ENCODE measurements at places on chromosomes 5 and 9. TPM values are rescaled to one million over a fixed set of nuclear protein-coding genes. Genes with fewer than 3 reads are reported as not detected.

DNA sequence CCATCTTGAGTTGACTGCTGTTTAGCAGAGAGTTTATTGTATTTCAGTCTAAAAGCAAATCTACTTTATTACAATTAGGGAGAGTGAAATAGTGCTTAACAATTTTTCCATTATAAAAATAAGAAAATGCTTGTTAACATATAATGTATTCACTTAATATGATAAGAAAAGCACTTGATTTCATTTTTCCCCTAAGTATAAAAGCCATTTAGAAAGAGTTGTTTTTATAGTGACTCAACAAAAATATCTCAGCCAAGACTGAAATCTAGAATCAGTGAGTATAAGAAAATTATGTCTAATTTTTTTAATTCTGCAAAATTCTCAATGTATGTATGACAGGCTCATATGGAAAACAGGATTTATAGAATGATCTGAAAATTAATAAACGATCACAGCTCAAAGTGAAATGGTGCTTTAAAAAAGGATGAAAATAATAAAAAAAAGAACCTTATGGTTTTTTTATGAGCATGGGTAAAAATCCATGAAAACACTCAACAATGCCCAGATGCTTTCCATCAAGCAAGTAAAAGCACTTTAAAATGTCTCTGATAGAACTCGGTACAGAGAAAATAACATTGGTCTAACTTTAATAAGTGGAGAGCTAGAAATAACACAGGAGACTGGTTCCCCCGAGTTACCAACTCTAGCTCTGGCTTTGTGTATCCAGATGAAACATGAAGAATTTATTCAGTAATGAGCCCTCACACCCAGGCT lies 1057.8 kb upstream of the WWC1 start:
- DNase-seq: no peak

Gene SAXO1
- not detected for total RNA-seq

- DNase-seq: no peak
Observed at GRCh38 chr5:133524666-133525065, 87.7 kb downstream of the FSTL4 start.

DNA sequence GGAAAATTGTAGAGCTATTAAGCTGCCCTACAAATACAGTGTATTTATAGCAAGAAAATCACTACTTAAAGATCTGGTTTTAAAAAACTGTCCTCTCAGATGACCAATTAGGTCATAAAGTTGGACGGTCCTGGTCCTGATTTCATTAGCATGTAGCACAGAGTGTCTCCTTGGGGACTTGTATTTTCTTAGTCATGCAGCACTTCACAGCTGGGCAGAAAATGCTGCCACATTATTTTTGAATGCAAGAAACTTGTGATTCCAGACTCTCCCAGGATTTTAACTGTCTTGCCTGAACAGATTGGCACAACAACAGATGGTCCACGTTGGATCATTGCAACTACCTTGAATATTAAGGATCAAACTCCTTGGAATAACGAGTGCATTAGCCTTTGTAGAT lies 348.1 kb upstream of the SGCD start:
- no peak for DNase-seq

DNA sequence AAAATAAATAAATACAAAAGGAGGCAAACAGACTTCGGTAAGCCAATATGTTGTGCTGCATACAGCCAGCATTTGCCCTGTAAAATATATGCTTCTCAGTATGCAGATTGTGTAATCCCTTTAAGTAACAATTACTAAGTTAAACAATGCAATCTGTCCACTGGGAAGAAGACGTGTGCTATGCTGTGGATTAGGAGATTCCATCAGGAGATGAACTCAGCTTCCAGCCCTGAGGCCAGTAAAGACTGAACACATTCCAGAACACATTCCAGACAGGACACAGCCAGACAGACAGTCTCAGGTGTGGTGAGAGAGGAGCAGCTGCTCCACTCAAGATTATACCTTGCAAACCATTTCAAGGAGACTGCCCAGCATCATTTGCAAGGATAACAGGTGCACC lies 97.8 kb downstream of the MPDZ start:
- no peak for DNase-seq

DNA sequence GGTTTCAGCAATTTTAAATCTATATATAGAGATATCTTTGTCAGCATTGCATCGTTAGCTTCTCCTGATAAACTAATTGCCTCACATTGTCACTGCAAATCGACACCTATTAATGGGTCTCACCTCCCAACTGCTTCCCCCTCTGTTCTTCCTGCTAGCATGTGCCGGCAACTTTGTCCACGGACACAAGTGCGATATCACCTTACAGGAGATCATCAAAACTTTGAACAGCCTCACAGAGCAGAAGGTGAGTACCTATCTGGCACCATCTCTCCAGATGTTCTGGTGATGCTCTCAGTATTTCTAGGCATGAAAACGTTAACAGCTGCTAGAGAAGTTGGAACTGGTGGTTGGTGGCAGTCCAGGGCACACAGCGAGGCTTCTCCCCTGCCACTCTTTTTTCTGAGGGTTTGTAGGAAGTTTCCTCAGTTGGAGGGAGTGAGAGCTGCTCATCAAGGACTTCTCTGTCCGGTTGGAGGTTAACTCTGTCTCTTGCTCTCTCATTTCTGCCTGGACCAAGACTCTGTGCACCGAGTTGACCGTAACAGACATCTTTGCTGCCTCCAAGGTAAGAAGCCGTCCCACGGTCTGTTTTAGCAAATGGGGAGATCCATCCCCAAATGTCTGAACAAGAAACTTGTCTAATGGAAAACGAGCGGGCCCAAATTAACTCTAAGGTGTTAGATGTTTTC lies at the start of gene IL4:
IL4 (plus strand) TSS at position 51 of the 692 bp plus-strand sequence; CDS start at position 113, 62 bp downstream.
- no peak for DNase-seq

- no peak for DNase-seq
Observed at GRCh38 chr5:35436400-35437057, 181.1 kb upstream of the SPEF2 start.

GRCh38 chr9:80175286-80176150 lies 603.8 kb downstream of the TLE4 start:
- DNase-seq: no peak

GRCh38 chr9:76101075-76101474 lies 210.6 kb downstream of the PCSK5 start:
- no peak for DNase-seq

Gene GTF3C5
- total RNA-seq: 49.0 TPM

Gene HTR4
- 0.22 TPM for total RNA-seq

DNA sequence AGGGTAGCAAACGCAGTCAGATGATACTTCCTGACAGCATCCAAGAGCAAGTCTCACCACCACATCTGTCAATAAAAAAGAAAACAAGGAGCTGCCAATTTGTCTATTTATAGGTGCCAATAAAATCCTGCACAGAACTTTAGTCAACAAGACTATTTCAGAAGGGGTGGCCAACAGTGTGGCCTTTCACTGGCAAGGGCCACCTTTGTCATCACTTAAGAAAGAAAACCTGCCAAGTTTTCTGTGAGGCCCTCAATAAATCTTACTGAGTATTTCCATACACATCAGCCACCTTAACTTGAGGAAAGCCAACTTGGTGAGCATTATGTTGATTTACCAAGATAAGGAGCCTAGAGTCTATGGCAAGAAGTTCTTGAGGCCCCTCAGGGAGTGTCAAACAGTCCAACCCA lies 312.3 kb downstream of the ENC1 start:
- DNase-seq: no peak

GRCh38 chr5:137605411-137605810 lies 106.3 kb upstream of the SPOCK1 start:
- no peak for DNase-seq

DNA sequence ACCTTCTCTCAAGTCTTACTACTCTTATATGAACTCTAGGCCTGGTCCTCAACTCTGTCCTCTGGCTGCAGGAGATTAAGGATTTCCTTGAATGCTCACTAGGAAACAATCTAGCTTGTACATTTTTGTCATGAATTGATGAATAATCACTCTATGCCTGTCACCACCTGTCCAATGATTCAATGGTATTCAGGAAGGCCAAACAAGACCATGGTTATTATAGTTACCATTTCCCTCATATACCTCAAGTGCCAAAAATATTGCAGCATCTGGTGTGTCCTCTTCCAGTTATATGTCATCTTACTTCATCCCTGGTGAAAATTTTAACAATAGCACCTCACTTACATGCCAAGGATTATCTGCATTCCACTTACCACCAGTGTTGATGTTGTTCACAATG lies 179.0 kb upstream of the MOCS2 start:
- DNase-seq: no peak

DNA sequence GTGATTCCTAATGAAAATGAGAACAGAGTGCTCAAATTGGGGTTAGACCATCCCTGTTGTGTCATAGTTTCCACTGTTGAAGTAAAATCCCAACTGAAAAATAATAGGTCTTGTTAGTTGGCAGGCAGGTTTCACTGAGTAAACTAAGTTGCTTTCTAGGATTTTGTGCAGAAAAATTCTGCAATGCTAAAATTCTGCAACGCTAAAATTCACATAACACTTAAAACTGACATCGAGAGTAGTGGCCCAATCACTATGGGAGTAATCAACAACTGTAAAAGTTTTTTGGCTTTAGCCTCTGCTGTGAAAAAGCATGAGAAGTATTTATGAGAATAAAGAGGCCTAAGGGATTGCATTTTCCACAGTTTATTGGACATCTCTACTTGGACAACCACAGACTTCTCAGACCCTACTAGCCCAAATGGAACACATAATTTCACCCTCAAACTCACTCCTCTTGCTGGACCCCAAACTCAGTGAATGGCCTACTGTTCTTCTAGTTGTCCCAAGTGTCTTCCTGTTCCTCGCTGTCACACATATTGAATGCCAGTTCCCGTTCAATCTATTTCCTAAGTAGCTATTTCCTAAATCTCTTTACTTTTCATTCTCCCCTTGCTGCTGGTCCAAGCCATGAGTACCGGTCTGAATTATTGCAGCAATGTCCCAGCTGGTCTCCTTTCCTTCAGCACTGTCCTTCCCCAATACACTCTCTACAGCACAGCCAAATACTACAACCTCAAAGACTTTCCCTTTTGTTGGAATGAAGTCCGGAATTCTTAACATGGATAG lies 355.4 kb downstream of the PDE4D start:
- no peak for DNase-seq

Gene LHX3
- total RNA-seq: not detected

Gene PCSK1
- not detected for total RNA-seq

Gene SHOC1
- total RNA-seq: not detected

GRCh38 chr5:160152901-160153300 lies 33.7 kb upstream of the PWWP2A start:
- DNase-seq: no peak

Gene C1QTNF2
- 1.6 TPM for total RNA-seq

Gene CCDC187
- not detected for total RNA-seq

Gene COX7C
- total RNA-seq: 2,062 TPM

DNA sequence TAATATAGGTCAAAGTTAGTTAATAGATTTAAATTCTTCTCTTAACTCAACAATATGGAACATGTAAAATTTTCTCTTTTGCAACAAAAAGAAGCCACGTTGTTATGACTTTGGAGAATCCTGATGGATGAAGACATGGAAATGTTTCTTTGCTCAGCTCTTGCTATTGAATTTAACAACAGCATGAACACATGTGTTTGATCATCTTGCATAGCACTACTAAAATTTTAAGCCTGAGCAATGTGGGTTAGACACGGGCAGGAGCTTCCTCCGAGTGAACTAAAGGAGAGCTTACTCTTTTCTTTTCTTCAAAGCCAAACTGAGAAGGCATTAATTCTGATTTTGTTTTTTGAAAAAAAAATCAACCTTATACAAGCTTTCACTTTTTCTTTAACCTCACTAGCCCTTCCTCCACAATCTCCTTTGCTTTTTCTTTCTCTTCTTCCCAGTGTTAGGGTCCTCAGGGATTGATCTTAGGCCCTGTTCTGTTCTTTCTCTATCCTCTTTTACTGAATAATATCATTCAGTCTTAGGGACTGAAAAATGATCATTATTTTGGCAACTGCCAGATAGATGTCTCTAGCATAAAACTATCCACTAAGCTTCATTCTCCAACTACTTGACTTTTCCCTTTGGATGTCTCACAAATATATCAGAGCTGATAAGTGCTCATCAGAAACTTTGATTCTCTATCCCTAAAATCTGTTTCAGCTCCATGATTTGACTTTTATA lies 36.9 kb downstream of the ADAMTS19 start:
- no peak for DNase-seq

All from Right ventricle myocardium superior (tissue), 1 donor.